ENCODE measurements at places on chromosomes 12 and 14.

GRCh38 chr12:104457746-104458693, 1.3 kb downstream of the CHST11 start:
- peak; percentile 55 for DNase-seq

DNA sequence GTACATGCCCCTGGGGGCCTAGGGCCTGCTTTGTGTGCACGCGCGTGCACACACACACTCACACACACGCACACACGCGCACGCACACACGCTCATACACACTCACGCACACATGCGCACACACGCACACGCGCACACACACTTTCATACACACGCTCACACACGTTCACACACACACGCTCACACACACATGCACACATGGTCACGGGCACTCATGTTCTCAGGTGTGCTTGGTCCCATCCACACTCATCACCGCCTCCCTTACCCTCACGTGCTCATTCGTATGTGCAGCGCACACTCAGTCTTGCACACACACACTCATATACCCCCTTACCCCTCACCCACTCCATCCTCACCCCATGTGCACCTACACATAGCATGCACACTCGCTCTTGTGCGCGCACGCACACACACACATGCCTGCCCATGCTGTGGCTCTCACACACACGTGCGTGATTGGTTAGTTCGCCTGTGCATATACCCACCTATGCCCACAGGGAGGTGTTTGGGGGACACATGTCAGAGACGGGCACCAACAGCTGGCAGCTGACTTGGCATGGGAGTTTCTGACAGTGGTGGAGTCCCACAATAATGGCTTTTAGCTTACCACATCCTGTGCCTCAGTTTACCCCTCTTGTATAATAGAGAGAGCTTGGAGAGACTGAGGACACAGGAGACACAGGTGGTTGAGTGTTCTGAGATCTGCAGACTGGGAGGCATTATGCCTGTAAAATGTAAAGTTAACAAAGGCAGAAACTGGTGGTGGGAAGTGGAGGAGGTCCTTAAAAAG, 28.7 kb downstream of the TSPAN9 start:
- DNase-seq: no peak

GRCh38 chr12:88763536-88764100, 183.3 kb upstream of the KITLG start:
- no peak for DNase-seq

DNA sequence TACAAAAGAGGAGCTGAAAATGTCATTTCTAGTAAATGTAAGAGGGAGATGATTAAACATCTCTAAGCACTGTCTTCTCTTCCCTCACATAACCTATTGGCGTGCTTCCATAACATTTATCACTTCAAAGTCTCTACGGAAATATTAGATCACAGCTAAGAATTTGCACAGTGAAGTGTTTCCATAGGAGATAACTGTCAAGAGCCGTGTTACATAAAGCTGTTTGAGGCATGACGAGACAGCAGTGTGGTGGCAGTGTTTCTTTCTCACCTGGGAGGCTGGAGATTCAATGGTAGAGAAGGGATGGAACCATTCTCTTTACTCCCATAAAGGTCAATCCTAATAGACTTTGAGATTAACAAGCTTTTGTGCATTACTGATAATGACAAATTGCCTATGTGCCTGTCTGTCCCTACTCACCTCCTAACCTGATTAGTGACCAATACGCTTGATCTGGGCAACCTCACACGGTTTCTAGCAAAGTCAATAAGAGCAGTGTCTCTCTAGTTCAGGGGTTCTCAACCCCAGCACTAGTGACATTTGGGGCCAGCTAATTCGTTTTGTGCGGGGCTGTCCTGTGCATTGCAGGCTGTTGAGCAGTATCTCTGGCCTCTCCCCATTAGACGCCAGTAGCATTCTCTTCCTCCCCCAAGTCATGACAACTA, 35.3 kb downstream of the FBXW8 start:
- no peak for DNase-seq

- no peak for DNase-seq
Measured at GRCh38 chr14:92362781-92363235, 39.8 kb downstream of the SLC24A4 start.

- no peak for DNase-seq
Measured at GRCh38 chr14:84084056-84084630, 1445.8 kb upstream of the FLRT2 start.

DNA sequence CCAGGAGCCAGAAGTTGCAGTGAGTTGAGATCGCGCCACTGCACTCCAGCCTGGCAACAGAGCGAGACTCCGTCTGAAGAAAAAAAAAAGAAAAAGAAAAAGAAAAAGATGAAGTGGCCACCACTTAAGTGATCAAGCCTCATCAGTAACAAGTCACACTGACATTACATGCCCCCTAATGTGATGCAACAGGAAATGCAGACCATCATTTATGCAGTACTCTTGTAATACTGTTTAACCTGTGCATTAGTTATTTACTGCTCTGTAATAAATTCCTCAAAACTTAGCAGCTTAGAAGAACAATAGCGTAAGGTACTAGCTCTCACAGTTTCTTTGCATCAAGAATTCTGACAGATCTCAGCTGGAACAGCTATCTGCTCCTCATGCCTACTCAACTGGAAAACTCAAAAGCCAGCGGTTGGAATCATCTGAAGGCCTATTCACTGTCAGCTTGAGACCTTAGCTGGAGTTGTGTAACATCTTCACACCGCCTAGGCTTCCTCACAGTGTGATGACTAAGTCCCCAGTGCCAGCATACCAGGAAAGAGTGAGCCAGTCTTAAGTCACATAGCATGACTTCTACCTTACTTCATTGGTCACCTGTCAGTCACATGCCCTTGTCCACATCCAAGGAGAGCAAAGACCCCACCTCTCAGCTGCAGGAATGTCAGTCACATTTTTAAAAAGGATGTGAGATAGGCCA, 31.5 kb downstream of the EPS8 start:
- no peak for DNase-seq

- no peak for DNase-seq
Measured at GRCh38 chr12:74847169-74847568, 309.5 kb downstream of the ATXN7L3B start.

- DNase-seq: no peak
Measured at GRCh38 chr12:83864054-83864453, 1048.5 kb downstream of the SLC6A15 start.

DNA sequence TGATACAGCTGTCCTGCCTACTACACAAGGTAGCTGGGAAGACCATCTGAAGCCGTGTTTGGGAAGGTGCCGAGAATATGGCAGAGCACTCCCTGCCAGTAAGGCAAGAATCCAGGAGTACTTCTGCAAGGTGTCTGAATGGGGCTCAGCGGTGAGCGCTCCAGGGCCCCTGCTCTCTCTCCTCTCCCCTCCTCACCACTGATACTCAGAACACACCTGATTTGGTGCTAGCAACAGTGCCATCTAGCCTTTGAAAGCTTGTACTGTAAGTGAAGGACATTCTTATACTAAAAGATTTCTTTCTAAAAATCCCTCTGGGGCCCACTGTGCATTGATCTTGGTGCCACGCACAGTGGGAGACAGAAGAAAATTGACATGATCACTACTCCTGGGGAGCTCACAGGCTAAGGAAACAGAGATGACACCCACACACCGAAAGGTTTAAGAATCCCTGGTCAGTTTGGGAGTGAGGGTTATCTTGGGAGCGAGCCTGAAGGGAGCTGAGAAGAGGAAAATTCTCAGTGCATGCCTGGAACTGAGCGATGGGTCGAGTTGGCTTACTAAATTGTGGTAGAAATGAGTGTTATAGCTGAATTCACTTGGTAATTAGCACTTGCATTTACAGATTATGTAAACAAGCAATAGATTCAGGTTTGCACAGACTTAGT, 216.9 kb downstream of the NTF3 start:
- DNase-seq: no peak

DNA sequence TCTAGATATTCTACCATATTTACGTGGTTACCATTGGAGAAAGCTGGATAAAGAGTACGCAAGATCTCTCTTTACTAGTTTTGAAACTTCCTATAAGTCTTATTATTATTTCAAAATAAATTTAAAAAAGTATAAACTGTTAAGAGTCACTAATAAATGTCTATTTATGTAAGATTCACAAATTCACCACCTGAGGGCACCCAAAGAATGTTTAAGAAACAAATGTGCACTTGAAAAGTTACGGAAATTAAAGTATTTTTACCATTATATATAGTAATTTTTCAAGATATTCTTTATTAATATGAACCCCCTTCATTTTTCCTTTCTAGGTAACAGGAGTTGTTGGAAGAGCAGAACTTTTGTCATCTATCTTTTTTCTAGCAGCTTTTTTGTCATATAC, 11.9 kb downstream of the TMTC3 start:
- DNase-seq: no peak

GRCh38 chr12:26471560-26471959, 276.2 kb downstream of the SSPN start:
- no peak for DNase-seq

DNA sequence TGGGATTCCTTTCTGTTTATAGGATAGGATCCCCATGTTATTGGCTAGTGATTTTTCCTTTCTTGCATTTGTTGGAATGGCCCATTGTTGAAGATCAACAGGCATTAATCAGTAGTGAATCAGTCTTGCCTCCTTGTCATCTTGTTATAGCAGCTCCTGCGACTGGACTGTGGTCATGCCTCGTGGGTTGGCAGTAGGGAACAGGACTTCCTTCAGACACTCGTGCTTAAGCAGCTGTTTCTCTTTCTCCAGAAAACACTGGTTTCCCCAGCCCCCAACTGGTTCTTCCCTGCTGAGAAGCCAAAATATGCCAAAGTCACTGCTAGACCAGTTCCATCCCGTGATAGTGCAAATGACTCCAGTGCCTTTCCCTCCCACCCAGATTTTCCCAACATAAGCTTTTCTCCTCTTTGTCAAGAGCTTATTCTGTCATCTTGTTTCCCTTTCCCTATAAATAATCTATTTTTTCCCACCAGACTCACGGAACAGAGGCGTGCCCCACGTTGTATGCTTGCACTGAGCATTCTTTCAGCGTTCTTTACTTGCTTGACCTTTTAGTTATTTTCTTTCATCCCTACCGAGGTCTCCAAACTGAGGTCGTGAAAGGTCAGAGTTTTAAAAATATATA, 83.5 kb downstream of the SAMD4A start:
- no peak for DNase-seq

DNA sequence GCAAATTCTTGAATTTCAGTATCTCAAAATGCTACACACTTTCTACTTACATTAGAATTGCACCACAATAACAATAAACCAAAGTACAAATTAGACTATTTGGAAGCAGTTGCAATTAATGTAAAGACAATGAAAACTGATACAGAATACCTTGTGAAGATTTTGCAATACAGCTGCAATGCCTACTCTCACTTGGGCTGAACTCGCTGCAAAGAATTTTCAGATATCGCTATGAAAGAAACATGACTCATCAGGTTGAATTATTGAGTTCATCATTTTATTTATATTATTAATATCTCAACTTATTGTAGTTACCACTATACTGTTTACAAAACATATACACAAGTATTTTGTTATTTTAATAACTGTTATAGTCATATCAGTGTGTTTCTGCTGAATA, 108.0 kb upstream of the TMTC2 start:
- no peak for DNase-seq

DNA sequence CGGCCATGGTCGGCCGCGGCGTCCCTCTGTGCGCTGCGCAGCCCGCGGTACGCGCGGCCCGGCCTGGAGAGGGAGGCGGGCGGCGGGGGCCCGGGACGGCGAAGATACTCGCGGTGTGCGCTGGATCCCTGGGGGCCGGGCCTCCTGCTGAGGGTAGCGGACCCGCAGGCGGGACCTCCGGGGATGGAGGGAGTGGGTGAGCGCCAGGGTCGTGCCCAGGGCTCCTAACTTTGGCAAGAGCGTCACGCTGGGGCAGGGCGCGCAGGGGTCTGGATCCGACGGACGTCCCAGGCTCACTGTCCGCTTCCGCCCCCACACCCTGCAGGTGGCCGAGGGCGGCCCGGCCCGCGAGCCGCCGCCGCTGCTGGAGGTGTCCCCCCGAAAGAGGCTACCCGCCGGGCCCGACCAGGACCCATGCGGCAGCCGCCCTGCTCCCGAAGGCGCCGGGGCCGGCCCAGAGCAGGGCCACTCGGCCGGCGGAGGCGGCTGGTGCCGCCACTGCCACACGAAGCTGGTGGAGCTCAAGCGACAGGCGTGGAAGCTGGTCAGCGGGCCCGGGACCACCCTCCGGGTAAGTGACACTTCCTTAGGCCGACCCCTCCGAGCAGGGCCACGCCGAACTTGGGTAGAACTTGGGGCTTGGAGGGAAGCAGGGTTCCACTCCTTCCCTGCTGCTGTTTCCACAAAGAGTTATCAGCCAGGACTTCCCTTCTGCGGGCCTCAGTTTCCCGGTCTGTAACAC, 502 bp downstream of the KIF26A start:
- DNase-seq: no peak

DNA sequence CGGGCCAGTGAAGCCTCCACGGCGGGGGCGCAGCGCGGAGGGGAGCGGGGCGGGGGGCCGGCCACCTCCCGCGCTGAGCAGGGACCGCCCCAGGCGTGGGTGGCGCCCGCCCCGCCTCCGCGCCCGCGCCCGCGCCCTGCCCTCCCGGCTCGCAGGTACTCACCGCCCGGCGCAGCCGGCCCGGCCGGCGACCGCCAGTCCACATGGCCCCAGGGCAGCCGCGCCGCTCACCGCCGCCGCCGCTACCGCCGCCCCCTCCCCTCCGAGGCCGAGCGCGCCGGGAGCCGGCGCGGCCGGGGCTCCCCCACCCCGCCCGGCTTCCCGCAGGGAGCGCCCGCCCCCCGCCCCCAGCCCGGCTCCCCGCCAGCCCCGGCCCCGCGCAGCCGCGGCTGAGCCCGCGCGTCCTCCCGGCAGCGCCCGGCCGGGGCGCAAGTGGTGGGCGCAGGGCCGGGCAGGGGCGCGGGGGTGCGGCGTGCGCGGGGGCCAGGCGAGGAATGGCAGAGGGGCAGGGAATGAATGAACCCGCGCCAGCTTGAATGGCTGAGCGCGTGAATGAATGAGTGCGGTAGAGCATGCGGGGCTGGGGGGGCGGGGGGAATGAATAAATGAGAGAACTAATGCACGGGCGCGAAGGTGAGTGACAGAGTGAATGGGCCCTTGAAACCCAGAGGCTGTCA, at the start of gene BEGAIN:
Gene BEGAIN (minus strand): TSS at position 332 of the 677 bp plus-strand sequence. CDS start 127 bp downstream, at position 205.
- DNase-seq: no peak

- DNase-seq: no peak
Measured at GRCh38 chr14:65117769-65118745, 15.7 kb upstream of the MAX start.

- DNase-seq: no peak
Measured at GRCh38 chr12:105864901-105865300, 273.9 kb downstream of the NUAK1 start.
